RKO (cell line): ENCODE measurements at places on chromosomes 1 and 21.

DNA sequence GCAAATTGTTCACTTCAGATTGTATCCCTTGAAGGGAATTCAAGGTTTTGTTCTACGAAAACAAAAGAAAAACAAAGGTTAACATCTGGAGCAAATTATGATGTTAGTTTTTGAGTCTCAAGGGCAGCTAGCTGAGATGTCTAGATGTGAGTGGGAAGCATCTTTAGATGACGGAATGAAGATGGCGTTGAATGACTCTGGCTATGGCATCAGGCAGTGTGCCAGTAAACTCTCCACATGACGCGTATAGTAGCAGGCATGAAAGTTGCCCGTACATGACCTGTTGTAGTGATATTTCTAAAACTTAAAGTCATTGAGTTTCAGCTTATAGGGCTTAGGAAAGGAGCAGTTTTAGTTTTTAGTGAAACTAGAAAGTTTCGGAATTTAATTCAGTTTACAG, 12.3 kb upstream of the SDC3 start:
- DNase-seq, result no peak

- DNase-seq, result no peak
These were observed at the start of gene PM20D1 for GRCh38 chr1:205849619-205850355. TSS of gene PM20D1 (minus strand) at chr1:205850132. CDS start at chr1:205850072, 60 bp downstream.

- no peak for DNase-seq
These were observed 2157.1 kb downstream of the NCAM2 start for GRCh38 chr21:23155281-23155680.

DNA sequence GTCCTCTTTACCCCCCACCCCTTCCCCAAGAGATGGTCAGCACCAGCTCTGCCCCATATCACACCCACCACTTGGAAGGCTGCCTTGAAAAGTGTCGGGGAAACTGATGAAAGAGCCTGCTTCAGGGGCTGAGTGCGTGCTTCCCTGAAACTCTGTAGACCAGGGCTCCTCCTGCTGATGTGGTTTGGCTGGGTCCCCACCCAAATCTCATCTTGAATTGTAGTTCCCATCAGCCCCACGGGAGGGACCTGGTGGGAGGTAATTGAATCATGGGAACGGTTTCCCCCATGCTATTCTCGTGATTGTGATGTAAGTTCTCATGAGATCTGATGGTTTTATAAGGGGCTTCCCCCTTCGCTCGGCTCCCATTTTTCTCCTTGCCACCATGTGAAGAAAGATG, 36.4 kb downstream of the UBIAD1 start:
- no peak for DNase-seq

- no peak for DNase-seq
These were observed 239.8 kb downstream of the CAMTA1 start for GRCh38 chr1:7025013-7025412.

- DNase-seq, result no peak
These were observed 23.4 kb upstream of the PWP2 start for GRCh38 chr21:44083631-44084291.

GRCh38 chr1:20271498-20272400, 18.9 kb upstream of the VWA5B1 start:
- peak; percentile 19 for DNase-seq

GRCh38 chr1:187655104-187655503, 826.4 kb downstream of the PLA2G4A start:
- peak; percentile 5 for DNase-seq

DNA sequence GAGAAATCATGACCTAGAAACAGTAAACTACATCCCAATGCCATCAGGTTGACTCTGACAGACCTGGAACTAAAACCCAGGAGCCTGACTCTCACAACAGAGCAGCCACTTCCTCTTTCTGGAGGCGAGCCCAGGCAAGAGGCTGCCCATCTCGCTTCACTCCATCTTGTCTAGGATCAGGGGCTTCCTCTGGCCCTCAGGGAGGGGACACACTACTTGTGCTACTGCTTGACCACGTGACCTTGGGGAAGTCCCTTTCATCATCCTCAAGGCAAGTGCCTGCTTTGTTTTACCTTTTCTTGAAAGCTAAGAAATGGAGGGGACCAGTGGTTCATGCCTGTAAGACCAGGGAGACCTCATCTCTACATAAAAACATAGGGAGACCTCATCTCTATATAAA, 2.6 kb upstream of the TENT5B start:
- no peak for DNase-seq

DNA sequence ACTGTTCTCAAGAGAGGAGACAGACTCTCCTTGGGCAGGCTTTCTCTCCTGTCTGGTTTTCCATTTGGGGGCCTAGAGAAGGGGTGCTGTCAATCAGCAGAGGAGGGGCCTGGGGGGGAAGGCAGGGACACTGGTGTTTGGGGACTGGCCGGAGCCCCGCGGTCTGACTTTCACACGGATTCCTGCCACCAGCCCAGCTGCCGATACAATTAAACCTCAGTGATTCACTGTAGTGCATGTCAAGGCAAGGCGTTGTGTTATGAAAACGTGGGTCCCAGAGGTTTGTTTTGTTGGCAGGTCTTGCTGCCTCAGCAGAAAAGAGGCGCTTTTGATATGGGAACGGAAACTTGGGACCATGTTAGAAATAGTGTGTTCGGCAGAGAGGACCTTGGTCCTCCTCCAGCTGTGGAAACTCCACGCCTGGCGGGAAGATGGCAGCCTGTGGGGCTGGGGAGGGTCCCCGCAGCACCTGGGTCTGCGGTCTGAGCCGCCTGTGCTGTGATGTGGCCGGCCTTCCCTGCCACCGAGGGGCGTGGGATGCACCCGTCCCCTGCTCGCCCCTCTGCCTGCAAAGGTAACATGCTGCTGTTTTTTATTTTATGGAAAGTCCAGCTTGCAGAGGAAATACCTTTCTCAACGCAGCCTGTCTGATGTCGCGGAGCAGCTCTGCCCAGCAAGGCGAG, 47.6 kb downstream of the SPSB1 start:
- no peak for DNase-seq

DNA sequence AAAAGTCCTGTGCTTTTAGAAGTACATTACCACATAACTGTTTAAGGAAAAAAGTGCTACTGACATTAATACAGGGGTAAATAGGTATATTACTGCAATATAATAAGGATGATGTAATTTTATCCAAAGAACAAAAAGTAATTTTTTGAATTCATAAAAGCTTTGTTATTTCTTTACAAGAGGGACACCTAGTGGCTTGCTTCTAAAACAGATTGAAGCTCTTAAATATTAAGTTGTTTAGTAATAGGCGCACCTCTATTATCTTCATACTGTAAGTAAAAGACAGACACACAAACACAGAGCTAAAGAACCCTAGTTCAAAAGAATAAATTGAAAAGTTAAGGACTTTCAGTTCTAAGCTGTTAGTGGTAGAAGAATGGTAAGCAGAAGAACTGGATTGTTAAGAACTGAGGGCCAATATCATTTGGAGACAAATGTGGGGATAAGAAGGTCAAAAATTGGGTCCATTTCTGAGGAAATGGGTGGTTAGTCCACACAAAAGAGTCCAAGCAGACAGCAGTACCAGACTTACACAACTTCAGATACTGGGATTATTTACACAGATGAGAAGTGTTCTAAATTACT, 15.4 kb downstream of the ZNHIT6 start:
- peak; percentile 72 for DNase-seq

DNA sequence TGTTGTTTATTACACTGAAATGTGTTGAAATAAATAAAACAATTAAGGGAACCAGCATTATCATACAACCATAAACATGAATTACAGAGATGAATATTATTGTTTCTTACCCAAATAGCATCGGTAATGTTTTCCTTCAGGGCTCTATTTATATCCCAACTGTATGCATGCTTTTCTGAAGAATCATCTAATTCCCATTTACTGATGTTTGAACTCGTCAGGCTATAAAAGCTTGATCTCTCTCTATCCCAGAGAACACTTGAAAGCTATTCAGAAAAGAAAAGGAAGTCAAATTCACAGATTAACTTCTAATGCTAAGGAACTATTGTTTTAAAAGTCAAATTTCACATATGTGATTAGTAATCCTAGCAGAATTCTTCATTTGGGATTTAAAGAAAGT, 12.4 kb downstream of the NUP133 start:
- no peak for DNase-seq

GRCh38 chr1:242055749-242056320, 56.9 kb upstream of the MAP1LC3C start:
- DNase-seq, result peak; percentile 8

GRCh38 chr1:111862599-111862998, 106.9 kb downstream of the DDX20 start:
- no peak for DNase-seq

DNA sequence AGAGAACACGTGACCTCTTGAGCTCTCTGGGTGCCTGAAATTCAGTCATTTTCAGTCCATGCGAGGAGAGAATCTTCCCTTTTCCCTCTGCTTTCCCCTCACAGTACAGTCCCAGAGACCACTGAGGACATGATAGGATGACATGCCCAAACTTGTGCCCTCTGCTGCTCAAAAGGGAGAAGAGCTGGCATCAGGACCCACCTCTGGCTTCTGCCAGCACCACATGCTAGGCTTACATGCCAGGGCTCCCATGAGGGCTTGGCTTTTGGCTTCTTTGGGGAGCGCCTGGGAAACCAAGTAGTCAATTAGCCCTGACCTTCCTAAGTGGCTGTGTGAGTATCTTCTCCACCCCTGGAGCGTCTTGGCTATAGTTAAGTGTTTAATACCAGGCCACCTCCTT, 13.8 kb upstream of the KCNQ4 start:
- DNase-seq, result peak; percentile 28
